ENCODE measurements at places on chromosomes 4 and X.
A peak's percentile ranks its signal among the peaks of the same experiment; 100 is the strongest.

DNA sequence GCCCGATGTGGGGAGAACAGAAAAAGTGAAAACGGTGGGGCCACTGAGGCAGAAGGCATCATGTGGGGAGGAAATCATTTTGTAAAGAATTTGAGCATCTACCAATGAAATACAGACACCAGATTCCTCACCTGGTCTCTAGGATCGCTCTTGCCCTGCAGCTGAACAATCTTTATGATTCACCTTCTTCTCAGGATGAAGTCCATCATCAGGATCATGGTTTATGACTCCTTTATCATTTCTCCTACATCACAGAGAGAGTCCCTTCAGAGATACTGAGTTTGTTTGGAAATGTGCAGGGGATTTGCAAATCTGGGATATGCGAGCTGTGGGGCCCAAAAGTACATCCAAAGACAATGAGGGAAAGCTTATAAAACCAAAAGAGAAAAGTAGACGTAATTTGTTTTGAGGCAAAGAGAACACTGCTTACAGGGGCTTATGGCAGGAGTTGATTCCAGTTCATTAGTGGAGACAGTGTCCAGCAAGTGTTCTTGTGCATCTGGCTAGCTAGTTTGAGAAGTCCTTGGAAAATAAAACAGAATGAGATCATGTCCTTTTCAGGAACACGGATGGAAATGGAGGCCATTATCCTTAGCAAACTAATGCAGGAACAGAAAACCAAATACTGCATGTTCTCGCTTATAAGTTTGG lies 15.3 kb upstream of the ANXA5 start:
- DNase-seq: no peak

- no peak for DNase-seq
Observed at GRCh38 chr4:19971829-19972228, 279.9 kb upstream of the SLIT2 start.

- no peak for DNase-seq
Observed at GRCh38 chr4:102411408-102411807, 66.1 kb upstream of the SLC39A8 start.

GRCh38 chr4:174935607-174936006 lies 17.4 kb downstream of the ADAM29 start:
- DNase-seq: no peak

- no peak for DNase-seq
Observed at GRCh38 chrX:150548684-150549083, 19.7 kb upstream of the MTM1 start.

DNA sequence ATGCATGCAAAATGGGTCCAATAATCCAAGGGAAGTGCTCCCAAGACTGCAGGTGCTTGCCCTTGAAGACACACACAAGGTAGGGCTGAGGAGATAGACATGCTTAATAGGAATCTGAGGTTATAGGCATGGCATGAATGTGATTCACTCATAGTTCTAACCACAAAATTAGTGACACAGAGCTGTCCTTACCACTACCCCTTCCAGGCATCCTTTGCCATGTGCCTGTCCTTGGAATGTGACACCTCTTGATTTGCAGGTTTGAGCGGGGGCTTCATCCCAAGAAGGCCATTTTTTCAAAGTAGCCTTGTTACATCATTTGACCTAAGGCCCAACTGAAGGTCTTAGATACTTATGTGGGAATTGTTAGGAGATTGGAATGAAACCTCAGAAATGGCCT lies 112.5 kb downstream of the CCNG2 start:
- DNase-seq: no peak

GRCh38 chr4:55385201-55385649 lies 10.5 kb upstream of the TMEM165 start:
- DNase-seq: no peak

GRCh38 chrX:69093960-69094871 lies 71.0 kb downstream of the PJA1 start:
- peak; percentile 21 for DNase-seq

DNA sequence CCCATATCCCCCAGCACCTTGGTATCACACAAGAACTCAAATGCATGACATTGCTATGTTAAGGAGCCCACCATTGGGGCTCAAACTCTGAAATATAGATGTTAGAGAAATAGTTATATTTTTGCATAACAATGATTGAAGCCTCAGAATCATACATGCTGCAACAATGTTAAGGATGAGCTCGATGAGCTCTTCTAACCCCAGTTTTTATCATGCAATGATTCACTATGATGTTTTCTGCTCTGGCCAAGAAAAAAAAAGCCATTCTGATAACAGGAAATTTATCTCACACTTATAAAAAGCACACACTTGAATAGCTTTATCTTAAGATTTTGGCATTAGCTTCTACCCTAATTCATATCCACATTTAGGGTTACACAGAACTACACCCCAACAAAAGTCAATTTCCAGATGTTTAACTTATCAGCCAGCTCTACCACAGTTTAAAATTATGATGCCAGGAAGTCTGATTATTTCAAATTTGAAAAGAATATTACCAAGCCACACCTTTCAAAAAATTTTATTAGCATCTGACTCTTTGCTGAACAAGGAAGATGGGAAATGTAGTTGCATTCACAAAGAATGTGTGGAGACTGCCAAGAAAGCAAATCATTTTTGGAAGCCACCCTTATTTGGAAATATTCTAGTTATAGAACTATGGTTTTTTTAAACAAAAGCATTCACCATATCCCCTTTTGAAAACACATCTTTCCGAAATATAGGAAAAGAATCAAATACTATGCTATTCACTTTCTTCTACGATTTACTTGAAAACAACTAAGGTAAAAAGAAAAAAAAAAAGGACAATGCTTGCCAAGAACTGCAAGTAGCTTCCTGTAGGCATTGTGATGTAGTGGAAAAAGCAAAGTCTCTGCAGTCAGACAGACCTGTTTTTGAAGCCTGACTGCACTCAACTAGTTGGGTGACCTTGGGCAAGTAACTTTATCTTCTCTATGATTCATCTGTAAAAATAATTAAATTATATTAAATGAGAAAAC lies 100.8 kb upstream of the PLS3 start:
- DNase-seq: no peak

DNA sequence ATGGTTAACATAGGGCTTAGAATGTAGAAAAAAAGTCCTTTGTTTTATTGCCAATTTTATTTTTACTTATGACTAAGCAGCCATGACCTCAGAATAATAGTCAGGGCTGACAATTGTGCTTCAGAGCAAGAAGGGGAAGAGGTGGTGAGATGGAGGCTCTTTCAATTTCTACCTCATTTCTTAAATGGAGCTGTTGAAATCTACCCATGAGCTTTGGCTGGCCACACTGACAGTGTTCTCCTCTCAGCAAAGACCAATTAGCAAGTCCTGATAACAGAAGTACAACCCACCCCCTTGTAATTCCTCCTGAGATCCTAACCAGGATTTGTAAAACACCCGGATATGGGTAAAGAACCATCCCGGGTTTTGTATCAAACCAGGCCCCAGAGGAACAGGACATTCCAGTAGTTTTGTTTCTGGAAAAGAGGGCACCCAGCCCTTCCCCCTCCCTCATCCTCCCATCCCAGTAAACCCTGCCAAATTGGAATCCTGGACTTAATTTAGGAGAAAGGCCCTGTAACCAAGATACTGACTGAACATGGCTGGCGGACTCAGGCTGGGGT lies at the start of gene HEPH:
TSS of gene HEPH (plus strand) at position 399 of the 563 bp plus-strand sequence. CDS start 6,324 bp downstream, outside the sequence.
- no peak for DNase-seq

DNA sequence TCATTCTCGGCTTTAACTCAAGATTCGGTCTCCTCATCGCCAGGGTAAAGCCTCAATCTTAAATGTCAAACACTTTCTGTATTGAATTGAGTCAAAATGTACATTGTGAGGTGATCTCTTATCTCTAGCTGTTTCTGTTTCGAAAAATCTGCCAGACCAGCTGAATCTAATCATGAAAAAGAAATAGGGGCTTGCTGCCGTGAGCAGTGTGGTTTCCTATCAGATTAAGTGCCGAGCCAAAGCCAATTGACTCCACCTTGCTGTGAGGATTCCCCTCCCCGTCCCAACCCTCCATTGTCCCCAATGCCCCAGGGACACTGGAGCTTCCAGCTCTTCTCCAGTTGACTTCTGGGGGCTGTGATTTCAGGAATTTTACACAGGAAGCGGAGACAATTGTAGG lies 12.5 kb upstream of the CRLF2 start:
- DNase-seq: no peak

DNA sequence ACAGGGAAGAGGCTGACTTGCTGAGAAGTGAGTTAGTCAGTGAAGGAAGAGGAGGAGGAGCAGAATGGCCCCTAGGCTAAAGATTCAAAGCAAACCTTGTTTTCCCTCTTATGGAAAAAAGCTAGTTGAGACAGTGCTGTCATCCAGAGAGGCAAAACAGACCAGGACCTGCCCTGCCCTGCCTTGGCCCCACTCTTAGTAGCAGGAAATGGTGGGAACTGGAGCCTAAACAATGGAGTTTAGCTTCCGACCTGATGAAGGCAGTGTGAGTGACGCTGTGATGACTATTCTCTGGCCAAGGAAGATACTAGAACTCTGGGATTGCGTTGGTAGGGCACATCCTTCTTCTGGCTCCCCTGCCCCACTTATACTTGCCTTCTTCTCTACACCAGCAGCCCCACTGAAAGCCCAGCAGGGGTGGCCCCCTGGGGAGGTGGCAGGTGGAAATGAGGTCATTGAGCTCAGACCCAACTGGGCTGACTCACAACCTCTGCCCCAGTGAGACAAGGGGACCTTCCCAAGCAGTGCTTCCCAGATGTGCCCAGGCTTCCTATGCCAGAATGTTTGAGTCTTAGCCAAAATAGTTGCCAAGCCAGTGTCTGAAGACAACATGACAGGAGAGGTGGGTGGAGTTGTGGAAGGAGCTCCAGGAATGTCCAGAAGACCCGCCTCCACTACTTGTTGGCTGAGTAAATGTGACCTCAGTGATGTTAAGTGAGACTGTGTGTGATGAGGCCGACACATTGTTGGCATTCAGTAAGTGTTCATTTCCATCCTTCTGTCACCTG lies 38.8 kb downstream of the MSN start:
- DNase-seq: no peak

GRCh38 chr4:136637071-136637777 lies 895.1 kb downstream of the PCDH18 start:
- no peak for DNase-seq

GRCh38 chr4:105560421-105560848 lies 8.0 kb downstream of the ARHGEF38 start:
- DNase-seq: no peak
